NCI-H526 treated with DMSO at 0.1 percent for 48 hours (cell line): ENCODE measurements at places on chromosomes 11 and 22.

- peak; percentile 75 for DNase-seq
These were observed 3.3 kb downstream of the TKFC start for GRCh38 chr11:61336171-61336935.

DNA sequence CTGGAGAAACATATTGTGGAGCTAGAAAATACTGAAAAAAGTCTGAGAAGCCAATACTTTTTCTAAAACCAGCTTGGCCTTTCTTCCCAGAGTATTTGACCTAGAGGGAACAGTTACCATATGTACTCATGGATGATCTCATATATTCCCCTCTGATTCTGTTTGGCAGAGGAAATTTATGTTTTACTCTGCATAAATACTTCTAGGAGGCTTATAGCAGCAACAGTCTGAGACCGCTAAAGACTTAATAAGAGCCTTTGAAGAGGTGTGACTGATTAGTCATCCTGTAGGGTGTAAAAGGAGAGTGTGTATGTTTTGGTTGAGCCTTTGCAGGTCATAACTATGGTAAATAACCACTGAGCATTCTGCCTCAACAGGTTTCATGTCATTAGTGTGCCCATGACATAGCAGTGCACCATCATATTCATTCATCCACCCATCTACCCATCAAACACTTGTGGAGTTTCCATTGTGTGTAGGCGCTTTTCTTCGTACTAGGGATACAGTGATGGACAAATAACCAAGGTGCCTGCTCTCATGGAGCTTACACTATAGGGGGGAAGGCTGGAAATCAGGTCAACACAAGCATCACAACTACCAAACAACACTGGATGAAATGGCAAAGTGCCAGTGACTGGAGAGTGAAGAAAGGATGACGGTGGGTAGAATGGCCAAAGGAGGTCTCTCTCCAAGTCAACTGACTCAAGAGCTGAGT lies 44.5 kb downstream of the TRAF6 start:
- DNase-seq: no peak

DNA sequence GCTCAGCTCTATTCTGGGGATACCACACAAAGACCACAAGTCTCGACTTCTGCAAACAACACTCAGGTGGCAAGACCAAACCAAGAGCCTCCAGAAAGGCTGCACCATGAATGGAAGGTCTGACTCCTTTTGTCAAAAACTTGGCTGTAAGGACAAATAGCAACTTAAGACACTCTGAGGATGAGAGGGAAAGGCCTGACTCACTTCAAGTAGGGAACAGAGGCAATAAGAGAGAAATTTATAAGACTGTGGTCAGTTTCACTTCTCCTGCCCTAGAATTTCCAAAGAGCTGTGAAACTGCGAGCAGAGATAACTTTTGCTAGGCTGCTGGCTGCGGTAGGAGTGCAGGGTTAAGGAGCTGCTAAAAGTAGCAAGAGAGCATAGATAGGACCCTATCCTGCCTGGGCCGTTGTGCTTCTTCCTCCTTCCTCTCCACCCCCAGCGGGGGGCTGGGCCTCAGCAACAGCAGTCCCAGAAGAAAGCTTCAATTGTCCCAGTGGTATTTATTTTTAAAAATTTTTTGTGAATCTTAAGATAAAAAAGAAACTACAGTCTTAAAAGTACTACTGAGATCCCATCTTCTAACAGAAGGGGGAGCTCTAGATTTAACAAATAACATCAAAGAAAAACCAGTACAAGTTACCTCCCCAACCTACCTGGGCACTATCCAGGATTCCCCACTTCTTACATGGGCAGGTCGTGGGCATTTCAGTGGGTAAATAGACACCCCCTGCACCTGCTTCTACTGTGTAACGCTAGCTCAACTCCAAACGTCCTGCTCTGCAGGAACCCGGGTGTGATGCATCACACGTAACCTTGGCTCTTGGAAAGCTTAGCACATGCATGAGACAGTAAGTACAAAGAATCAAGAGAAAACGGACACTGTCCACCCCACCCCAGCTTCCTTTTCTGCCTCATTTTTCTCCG lies 66.4 kb downstream of the SGSM3 start:
- peak; percentile 5 for DNase-seq

DNA sequence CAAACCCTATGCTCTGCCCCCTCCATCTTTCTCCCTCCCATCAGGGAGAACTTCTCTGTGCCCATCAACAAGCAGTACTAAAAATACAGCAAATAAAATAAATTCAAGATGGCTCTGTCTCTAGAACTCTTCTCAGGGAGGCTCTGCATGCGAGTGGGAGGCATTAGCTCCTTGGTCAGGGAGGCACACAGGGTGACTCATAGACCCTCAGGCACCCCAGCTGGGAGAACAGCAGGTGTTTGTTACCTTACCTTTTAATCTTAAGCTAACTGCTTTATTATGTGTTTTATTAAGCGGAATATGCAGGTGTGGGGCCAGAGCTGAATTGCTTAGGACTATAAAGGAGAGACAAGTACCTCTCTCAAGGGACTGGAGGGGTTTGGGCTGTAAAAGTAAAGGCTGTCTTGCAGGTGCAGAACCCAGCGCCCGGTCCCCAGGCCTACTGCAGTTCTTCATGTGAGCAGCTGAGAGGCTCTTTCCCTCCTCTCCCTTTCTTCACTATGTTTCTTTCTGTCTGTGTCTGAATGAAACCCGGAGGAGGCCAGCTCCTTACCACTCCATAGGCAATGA lies 20.8 kb downstream of the CSNK2A3 start:
- DNase-seq: no peak

GRCh38 chr22:32478994-32479393 lies 4.4 kb downstream of the FBXO7 start:
- no peak for DNase-seq

GRCh38 chr11:23679981-23680380 lies 816.9 kb upstream of the LUZP2 start:
- DNase-seq: no peak

- DNase-seq: no peak
These were observed 363.0 kb downstream of the LUZP2 start for GRCh38 chr11:24859801-24860300.

- no peak for DNase-seq
These were observed 45.5 kb downstream of the FAR1 start for GRCh38 chr11:13713982-13714381.

DNA sequence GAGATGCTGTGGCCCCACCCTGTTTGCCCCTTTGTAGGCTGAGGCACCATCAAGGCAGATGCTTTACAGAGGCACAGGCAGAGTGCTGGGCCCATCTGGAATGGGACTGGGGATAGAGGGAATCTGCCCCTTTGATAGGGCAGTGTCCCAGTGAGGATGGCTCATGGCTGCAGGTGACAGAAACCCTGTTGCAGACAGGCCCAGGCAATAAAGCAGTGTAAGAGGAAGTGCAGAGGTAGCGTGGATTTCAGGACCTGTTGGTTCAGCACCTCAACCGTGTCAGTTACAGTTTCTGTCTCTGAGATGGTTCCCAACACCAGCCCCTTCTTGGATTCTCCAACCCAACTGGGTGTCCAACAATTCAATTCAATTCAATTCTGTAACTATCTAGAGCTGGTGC lies 25.1 kb downstream of the PRDM11 start:
- DNase-seq: no peak

GRCh38 chr11:121467965-121468364 lies 15.2 kb upstream of the SORL1-AS1 start:
- no peak for DNase-seq

- no peak for DNase-seq
These were observed 5.0 kb upstream of the MYOD1 start for GRCh38 chr11:17714356-17714854.

DNA sequence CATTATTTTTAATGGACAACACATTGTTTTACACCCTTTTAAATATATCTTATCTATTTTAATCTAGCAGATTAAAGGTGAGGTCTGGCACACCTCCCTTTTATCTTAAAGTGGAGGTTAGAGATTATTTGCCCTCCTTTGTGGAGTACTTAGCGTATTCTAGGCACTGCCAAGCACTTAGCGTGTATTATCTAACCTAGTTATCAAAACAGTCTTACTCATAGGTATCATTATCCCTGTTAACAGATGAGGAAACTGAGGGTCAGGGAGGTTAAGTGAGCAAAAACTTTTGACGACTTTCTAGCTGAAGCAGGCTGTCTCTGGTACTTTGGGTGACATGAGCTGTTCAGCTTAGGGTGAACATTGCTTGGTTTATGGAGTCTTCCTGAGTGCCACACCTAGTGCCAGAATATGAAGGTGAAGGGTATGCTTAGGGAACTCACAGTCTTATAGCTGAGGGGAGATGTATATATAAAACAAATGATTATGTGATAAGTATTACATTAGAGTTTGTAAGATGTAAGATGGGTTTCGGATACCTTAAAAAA lies 55.0 kb downstream of the ZNRF3 start:
- DNase-seq: no peak

DNA sequence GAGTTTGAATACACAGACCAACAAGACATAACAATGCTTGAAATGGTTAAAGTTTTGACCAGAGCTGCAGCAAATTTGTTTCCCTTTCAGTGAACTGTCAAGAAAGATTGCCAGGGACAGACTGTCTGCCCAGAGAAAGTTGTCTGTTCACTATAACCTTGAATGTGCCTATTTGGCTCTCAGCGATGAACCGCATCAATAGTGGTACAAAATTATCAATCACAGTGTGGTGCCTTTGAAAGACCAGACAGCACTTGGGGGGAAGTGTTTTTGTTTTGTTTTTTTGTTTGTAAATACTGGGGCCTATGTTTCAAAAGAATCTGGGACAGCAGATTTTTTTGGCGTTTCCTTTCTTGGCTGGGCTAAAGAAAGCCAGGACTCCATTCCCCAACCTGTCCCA lies 123.1 kb downstream of the CD44 start:
- no peak for DNase-seq

DNA sequence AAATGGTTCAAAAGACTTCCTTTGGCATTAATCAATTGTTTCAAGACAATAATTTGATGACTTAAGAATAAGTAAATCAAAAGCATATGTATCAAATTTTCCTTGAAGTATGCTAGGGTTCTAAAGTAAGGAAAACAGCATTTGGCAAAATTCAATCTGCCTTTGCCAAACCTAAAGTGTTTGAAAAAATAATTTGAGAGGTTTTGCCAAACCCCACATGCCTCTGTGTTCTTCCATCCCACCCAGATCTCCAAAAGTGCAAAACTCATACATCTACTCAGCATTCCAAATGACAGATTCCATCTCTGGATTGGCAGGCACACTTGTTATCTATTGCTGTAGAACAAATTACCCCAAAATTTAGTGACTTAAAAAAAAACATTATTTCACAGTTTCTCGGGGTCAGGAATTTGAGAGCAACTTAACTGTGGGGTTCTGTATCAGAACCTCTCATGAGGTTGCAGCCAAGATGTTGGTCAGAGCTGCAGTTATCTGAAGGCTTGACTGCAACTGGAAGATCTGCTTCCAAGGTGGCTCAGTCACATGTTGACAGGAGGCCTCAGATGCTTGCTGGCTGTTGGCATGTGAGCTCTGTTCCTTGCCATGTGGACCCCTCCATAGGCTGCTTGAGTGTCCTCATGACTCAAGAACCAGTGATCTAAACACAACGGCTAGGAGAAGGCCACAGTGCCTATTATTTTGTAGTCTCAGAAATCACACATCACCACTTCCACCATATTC lies 100.6 kb upstream of the ARHGAP42 start:
- DNase-seq: no peak

DNA sequence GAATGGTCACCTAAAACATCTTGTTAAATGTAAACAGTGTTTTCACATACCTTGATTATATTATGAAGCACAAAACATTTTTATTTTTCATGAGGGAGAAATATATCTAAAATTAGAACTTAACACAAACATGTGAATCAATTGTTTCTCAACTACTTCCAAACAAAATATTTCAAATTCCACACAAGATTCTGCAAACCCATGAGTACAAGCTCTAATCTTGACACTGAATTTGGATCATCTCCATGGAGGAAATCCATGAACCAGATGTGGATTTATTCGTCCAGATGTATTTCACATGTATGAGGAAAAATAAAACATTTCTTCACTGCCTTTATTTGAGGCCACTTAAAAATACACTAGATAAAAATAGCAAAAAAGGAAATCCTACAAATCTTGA lies 184.2 kb downstream of the SBF2 start:
- peak; percentile 43 for DNase-seq

- no peak for DNase-seq
These were observed 64.2 kb downstream of the MICAL2 start for GRCh38 chr11:12174477-12175143.

- no peak for DNase-seq
These were observed 115.4 kb downstream of the METTL15 start for GRCh38 chr11:28223577-28223976.

GRCh38 chr11:92580908-92581307 lies 356.3 kb downstream of the FAT3 start:
- no peak for DNase-seq

- no peak for DNase-seq
These were observed 9.6 kb upstream of the CCDC89 start for GRCh38 chr11:85695546-85695945.

GRCh38 chr11:43399983-43400630 lies 41.4 kb downstream of the TTC17 start:
- DNase-seq: no peak

DNA sequence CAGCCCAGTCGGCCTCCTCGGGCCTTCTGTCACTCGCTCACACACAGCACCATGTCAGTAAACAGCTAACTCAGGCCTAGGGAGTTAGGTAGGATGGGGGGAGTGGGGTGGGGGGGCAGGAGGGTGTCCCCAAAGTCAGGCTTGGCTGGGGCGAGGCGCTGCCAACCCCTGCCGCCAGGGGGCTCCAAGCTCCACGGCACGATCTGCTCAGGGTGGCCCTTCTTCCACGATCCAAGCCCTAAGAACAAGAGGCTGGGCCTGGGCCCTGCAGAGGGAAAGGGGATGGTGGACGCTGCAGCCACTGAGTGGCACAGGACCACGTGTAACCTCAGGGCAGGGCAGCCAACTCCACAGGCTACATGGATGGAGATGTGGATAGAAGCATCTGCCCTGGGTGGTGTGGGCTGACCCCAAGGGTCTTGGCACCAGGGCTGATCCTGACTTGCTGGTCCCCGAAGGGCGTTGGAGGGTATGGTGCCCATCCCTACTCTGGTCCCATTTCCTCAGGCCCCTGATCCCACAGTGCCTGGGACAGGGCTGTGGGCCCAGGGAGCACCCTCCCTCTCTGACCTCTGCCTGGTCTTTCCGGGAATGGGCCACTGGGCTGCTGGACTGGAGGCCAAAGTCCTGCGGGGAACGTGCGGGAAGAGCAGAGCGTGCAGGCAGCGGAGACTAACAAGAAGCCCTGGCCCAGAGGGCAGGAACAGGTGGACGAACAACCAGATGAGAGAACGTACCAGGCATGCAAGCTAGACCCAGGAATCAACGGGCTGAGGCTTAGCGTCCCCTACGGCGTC lies 29.1 kb upstream of the TXNRD2 start:
- peak; percentile 11 for DNase-seq

- no peak for DNase-seq
These were observed 12.7 kb upstream of the IL2RB start for GRCh38 chr22:37162221-37163095.

GRCh38 chr11:61079416-61080150 lies 22.7 kb upstream of the CD5 start:
- no peak for DNase-seq
